Activated naive CD4-positive, alpha-beta T cell (primary cell): ENCODE measurements at places on chromosomes 16 and 17.

DNA sequence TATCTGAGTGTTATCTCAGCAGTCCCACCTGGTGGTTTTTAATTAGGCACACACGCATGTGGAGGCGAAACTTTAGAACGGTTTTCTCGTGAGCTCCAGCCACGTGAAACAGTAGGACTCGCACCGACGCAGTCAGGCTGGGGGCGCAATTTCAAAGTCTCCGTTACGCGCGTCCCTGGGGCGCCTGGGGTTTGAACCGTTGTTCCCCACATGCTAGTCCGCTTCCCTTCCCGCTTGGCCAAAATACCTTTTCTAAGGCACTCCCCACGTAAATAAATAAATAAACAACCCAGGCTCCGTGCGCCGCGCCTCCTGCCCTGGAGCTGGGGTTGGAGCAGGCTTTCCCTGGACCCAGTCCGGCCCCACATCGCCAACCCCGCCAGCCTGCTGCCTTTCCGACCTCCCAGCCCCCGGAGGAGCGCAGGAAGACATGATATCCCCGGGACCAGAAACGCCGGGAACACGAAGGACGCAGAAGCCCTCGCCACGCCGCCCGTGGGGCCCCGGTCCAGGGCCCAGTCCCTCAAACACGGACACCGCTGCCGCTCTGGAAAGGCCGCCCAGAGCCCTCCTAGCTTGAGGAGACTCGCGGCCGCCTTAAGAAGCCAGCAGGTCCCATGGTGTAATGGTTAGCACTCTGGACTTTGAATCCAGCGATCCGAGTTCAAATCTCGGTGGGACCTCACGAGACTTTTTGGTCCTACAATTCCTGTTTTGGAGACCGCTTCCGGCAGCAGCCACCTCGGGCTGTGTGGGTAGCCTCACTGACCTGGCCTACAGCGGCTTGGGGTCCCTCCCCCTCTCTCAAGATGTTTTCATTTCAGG lies 18.2 kb downstream of the GNGT2 start:
- DNase-seq: peak; percentile 94

GRCh38 chr17:7419819-7420610 lies at the start of gene SPEM1:
TSS of gene SPEM1 (plus strand) at chr17:7420324. CDS start at chr17:7420385, 61 bp downstream.
- no peak for DNase-seq

GRCh38 chr16:80718480-80719220 lies 85.7 kb downstream of the CDYL2 start:
- no peak for DNase-seq

- peak; percentile 75 for DNase-seq
Observed at GRCh38 chr16:27109666-27110523, 43.2 kb downstream of the C16orf82 start.

- DNase-seq: no peak
Observed at GRCh38 chr16:5870886-5871691, 773.5 kb upstream of the EEF2KMT start.

DNA sequence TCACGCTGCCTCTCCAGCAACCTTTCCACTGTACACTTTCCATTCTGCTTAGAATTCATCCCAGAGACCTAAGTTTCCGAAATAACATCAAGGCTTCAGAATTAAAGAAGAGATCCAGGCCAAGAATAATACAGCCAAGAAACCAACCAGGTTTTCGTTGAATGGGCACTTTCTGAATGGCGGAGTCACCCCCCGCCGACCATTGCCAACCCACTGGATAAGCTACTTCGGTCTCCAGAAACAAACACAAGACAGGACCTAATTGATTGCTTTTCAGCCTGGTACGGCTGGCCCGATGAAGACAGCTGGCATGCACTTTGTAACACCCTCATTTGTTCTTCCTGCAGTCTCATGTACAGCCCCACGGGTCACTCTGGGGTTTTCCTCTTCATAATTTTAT lies 308.1 kb upstream of the ZFHX3 start:
- no peak for DNase-seq

DNA sequence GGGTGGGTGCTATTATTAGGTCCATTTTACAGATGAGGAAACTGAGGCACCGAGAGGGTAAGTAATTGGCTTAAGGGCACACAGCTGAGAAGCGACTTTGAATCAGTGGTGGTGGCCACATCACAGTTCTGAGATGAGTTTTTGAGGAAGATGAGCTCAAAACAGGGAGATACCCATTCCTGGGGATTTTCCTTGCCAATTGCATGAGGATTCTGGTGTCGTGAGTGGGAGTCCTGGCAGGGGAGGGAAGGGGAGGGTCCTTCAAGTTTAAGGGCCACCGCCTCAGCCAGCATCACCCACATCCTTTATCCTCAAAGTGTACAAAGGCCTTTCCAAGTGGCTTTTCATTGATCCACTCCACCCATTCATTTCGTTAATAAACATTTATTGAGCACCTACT lies 45.3 kb downstream of the IL21R start:
- no peak for DNase-seq

- DNase-seq: no peak
Observed at GRCh38 chr16:85019659-85020245, 7.8 kb upstream of the KIAA0513 start.

GRCh38 chr17:77531641-77532040 lies 390.9 kb downstream of the SEC14L1 start:
- no peak for DNase-seq

DNA sequence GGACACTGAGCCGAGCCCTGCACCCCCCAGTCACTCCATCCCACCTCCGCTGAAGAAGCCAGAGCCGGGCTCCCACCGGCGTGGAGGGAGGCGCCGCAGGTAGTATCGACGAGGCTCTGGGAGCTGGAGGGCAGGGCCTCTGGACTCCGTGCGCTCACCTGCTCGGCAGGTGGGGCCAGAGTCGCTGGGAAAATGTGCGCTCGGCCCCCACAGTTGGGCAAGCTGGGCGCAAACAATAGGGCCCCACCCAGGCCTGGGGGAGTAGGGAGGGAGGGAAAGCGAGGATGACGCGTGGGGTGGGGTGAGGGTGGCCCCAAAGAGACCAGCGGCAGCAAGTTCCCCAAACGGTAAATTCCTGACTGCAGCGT lies 668 bp downstream of the JUP start:
- DNase-seq: no peak

DNA sequence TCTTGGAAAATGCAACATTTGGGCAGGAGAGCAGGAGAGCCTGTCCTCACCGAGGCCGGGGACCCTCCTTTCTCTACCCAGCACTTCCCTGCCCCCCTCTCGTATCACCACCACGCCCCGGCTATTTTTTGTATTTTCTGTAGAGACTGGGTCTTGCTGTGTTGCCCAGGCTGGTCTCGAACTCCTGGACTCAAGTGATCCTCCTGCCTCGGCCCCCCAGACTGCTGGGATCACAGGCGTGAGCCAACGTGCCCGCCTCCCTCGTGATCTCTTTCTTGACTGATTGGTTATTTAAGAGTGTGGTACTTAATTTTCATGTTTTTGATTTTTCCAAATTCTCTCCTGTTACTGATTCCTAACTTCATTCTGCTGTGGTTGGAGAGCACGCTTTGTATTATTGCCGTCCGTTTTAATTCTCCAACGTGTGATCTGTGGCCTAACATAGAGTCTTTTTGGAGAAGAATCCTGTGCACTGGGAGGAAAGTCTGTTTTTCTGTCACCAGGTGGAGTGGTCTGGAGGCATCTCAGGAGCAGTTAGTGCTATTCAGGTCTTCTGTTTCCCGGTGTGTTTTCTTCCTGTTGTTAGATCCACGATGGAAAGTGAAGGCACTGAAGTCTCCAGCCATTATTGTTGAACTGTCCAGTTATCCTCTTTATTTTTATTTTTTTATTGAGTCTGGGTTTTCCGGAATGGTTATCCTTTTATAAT lies 40.4 kb downstream of the ZNF778 start:
- no peak for DNase-seq

DNA sequence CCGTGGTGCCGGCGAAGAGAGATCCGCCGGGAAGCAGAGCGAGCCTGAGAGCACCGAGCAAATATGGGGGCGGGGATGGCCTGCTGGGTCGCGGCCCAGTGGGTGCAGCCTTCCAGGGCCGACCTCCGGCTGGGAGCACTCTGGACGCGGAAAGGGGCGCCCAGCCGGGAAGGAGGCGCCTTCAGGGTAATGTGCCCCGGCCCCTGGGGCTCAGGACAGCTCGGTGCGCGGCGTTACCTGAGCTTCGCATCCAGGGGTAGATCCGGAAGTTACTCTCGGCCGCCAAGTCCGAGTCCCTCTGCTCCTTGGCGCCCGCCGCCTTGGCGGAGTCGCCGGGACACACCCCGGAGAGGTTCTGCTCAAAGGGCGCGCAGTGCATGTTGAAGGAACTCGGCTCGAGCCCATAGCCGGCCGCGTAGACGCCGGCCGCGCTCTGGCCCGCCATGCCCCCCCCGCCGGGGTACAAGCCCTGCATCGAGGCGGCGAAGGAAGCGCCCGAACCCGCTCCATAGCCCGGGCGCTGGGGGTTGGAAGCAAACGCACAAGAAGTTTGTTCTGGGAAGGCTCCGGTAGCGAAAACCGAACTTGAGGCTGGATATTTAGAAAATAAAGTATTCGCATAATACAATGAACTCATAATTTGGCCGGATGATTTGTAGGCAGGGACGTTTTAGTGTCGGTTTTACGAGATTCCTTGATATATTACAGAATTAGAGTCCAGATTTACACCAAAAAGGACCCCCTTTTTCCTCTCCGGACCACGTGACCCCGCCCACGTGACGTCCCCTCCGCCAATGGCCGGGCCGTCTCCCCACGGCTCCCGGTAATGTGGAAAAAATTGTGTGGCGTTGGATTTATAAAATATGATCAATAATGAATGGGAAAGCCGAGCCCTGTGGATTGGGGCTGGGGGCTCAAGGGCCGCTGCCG lies at the start of gene HOXB7:
HOXB7 (minus strand) TSS at position 736 of the 930 bp plus-strand sequence; CDS start at position 637, 99 bp downstream.
- DNase-seq: no peak

GRCh38 chr17:32016231-32016630 lies 9.0 kb downstream of the LRRC37B start:
- no peak for DNase-seq

DNA sequence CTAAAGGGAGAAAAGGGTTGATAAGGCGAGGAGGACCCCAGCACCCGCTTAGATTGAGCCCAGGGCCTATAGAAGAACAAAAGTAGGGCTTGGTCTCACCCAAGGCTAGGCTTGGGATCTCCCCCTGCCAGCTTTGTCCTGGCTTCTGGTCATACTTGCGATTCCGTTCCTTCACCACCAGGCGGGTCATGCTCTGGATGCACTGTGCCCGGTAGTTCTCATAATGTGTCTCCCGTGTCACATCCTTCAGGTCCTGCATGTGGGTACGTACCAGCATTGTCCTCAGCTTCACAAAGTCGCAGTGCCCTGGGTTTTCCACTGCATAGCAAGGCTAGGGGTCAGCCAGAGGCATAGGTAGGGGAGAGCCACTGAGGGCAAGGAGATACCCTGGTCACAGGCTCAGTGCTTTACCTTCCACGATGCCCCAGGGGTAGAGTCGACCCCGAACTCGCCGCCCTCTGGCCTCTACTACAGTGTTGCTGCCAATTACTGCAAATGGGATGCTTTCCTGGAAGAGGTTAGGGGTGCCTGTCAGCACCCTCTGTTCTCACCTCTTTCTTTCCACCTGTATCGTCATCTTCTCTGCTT lies 6.5 kb upstream of the MTMR4 start:
- DNase-seq: no peak

DNA sequence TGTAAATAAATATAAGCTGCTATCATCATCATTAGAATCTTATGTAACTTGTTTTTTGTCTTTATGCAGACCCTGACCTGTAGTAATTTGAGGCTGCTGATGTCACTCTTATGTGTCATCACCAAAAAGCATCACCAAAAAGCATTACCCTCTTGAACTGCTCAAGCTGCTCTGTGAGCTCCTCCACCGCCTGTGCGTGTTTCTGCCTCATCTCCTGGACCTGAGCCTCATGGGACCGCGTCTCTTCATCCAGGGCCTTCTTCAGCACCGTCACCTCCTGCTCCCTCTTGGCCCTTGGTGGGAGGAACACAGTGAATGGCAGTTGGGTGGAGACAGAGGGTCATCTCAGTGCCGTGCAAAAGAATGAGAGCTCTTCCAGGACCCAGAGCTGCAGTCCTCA lies 82.4 kb downstream of the NDE1 start:
- no peak for DNase-seq

- no peak for DNase-seq
Observed at GRCh38 chr16:27722207-27722606, 172.3 kb downstream of the KATNIP start.

DNA sequence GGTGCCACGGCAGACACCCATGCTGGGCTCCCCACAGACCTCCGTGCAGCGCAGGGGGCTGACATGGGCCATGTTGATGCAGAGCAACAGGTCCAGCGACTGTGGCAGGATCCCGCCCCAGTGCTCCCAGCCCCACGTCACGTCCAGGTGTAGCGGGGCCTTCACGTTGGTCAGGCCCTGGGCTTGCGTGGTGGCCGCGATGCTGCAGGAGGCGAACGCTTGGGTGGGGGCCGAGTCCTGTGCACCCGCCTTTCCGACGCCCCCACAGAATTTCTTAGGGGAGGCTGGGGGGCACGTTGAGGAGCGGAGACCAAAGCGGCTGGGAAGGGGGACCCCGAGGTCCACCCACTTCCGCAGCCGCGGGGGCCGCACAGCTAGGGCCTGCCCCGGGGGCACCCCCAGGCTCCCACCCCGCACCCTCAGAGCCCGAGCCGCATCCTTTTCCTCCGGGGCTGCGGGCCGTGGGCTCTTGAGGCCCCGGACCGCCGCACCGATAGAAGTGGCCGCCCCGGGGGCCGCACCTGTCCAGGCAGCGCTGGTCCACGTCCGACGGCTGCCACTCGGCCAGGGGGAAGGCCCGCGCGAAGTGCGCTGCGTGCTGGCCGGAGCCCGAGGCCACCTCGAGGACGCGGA lies 416 bp downstream of the METTL26 start:
- DNase-seq: peak; percentile 33

DNA sequence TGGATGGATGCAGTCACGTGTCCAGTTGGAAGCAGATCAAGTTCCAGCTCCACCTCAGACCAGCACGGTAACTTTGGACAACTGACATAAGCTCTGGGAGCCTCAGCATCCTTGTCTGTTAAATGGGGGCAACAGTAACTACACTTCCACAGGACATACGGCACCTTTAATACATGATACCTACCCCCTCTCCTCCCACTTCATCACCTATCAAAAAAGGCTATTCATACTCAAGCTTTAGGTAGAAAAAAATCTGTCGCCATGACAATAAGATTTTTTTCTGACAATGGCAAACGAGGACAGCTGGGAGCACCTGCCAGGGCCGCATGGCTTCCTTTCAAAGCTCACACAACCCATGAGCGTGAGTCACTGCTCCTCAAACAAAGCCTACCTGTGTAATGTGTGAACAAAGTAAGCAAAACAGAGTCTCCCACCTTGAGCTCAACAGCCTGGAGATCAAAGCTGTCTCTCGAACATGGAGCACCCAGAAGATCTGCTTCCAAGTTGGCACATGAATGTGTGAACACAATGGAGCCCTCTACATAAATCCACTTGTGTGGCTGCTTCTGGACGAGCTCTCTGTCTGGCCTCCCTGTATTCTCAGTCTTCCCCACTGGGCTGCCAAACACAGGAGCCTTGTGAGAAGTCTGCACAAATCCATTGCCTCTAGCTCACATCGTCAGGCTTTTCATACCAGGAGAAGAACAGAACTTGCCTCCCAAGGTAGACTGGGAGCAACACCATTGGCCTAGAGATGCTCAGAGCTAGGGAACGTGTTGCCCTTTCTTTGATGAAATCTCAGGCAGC lies 459.7 kb downstream of the SOX9 start:
- DNase-seq: no peak

DNA sequence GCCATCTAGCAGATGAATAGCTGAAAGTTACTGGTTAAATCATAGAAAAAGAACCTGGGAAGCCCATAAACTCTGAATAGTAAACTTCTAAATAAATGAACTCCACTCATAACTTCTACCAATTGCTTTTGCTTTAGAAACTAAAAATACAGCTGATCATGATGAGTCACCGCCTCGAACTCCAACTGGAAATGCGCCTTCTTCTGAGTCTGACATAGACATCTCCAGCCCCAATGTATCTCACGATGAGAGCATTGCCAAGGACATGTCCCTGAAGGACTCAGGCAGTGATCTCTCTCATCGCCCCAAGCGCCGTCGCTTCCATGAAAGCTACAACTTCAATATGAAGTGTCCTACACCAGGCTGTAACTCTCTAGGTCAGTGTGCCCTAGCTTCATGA lies 9.7 kb downstream of the KAT7 start:
- no peak for DNase-seq
